ENCODE measurements at places on chromosomes 6 and 20. TPM values are rescaled to one million over a fixed set of nuclear protein-coding genes. Genes with fewer than 3 reads are reported as not detected.

The EBF4 gene
- total RNA-seq = 5.0 TPM

The CALHM5 gene
- not detected for total RNA-seq

The TGM3 gene
- not detected for total RNA-seq

The SLCO4A1 gene
- total RNA-seq = 79.2 TPM

The APMAP gene
- 28.0 TPM for total RNA-seq

The SNAP25 gene
- not detected for total RNA-seq

The SLC22A1 gene
- total RNA-seq = 1.5 TPM

The ISM1 gene
- not detected for total RNA-seq

The SLC17A4 gene
- total RNA-seq = not detected

The MROH8 gene
- total RNA-seq = 4.6 TPM

The HFE gene
- 6.5 TPM for total RNA-seq

The C6orf132 gene
- total RNA-seq = 0.05 TPM

The FOXF2 gene
- total RNA-seq = not detected

The ZNF165 gene
- total RNA-seq = 4.7 TPM

The RUNX2 gene
- 2.2 TPM for total RNA-seq

The CNKSR3 gene
- total RNA-seq = not detected

The LAMA2 gene
- total RNA-seq = not detected

The IPCEF1 gene
- 0.70 TPM for total RNA-seq

The RIPPLY2 gene
- not detected for total RNA-seq

The NCOA5 gene
- 41.6 TPM for total RNA-seq

The JPH2 gene
- 0.17 TPM for total RNA-seq

The CTAGE9 gene
- not detected for total RNA-seq

The MBOAT1 gene
- total RNA-seq = 7.3 TPM

The TRERF1 gene
- 6.7 TPM for total RNA-seq

The BMP6 gene
- total RNA-seq = 2.9 TPM

The PPIL6 gene
- total RNA-seq = 1.8 TPM

The GJA10 gene
- total RNA-seq = not detected

The SLC32A1 gene
- not detected for total RNA-seq

The REV3L gene
- 47.4 TPM for total RNA-seq

The IMPG1 gene
- total RNA-seq = not detected

The MEP1A gene
- not detected for total RNA-seq

The TRIM40 gene
- not detected for total RNA-seq

The PBOV1 gene
- not detected for total RNA-seq

The UBE2V1 gene
- 158 TPM for total RNA-seq

The TAGAP gene
- 167 TPM for total RNA-seq

The LRRN4 gene
- total RNA-seq = not detected

The LST1 gene
- total RNA-seq = 9.5 TPM

The MLN gene
- not detected for total RNA-seq

The C20orf202 gene
- total RNA-seq = not detected

All from B cell (primary cell).